GM10248 (cell line): ENCODE measurements at places on chromosomes 6 and 20.

DNA sequence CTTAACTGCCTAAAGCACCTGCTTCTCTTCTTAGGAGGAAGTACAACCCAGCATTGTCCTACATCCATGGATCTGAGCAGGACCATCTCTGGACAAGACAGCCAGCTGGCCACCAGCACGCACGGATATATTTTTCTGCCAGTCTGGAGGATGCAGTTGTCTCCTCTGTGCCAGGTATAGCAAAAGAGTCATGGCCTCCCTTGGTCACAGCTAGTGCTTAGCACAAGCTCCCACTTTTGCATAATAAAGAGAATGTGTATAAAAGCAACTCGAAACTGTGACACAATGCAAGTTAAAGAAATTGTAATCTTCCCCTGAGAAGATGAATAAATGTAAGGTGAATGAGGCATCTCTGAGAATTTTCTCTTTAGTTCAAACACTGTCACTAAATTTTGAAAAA, 267.8 kb upstream of the MANEA start:
- no peak for DNase-seq

DNA sequence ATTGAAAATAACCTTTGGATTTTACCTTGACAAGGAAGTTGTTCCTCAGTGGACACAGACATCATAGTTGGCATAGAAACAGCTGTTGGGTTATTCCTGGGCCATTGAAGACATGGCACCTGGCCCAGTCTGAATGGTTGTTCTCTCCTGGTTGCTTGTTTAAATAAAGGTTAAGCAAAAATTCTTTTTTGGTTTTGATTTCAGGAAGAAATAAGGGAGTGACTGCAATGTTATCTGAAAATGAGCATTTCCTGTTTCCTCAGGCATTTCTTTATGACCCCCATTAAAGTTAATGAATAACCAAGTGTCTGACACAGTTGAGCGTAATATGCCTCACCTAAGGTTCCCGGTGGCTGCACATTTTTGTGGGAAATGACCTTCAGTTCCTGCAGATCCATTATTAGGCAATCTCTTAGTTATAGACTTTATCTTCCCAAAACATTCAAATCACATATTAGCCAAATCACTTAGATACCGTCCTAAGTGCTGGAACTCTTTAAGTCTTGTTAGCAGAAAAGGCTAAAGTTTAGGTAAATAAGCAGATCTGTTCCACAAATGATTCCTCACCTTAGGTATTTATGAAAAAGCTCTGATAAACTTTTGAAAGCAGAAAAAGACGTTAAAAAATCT, 648.7 kb upstream of the FLRT3 start:
- DNase-seq, result no peak

DNA sequence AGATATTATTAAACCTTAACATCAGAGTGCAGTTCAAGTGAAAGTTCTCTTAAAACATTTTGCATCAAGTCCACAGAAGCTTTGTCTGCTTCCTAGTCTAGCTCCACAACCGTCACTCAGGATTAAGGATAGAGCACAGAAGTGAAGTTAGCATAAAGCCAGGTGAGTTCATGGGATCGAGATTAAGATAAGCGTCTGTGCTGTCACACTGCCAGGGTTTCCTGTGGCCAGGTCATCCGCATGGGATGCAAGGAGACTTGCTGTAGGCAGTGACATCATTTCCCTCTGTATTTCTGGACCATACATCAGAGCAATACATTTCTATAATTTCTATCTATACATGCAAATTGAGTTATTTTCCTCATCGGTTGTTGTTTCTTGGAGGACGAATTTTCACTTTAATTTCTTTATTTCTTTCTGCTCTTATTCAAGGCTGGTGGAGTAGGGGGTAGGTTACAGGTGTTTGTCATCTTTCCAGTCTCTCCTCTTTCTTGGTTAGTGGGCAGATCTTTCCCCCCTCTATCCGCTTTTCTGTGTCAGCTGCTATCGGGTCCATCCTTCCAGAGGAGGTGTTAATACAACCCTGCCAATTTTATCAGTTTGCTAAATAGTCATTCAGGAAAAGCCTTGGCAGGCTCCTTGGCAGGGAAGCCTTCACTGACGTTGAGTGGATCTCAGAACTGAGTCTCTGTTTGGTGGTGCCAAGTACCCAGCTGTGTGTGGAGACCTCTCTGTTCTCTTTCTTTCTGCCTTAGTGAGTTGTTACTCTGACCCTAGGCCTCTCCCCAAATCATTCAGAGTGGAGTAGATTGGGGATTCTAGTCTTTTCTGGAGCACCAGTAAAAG, 307.6 kb upstream of the MAP3K7 start:
- DNase-seq, result no peak

- no peak for DNase-seq
Observed at GRCh38 chr20:18589941-18590674, 2.3 kb downstream of the DTD1 start.

GRCh38 chr6:168331058-168331457, 11.5 kb upstream of the DACT2 start:
- DNase-seq, result no peak
